Peyer's patch (tissue), 4 donors: ENCODE measurements at places on chromosomes 7 and 10. TPM values are rescaled to one million over a fixed set of nuclear protein-coding genes. Genes with fewer than 3 reads are reported as not detected.

The AKAP9 gene
- total RNA-seq, result 188 TPM

The ACTR3C gene
- total RNA-seq, result 69.8 TPM

The AGR2 gene
- 280 TPM for total RNA-seq

- no peaks in the 10 kb centered on the region for H3K27me3 ChIP-seq
- H3K27ac ChIP-seq, result peak overlapping the region; percentile 13
- H3K36me3 ChIP-seq, result no peaks in the 10 kb centered on the region
- no peak overlapping the region for H3K4me3 ChIP-seq
- no peaks in the 10 kb centered on the region for H3K4me1 ChIP-seq
- peak; percentile 55 for DNase-seq
Observed at GRCh38 chr10:70589762-70590654, 12.5 kb downstream of the PRF1 start.

- no peak overlapping the region for H3K27ac ChIP-seq
- DNase-seq, result no peak
- no peaks in the 10 kb centered on the region for H3K36me3 ChIP-seq
- no peaks in the 10 kb centered on the region for H3K27me3 ChIP-seq
Observed at GRCh38 chr7:115549910-115550309, 480.7 kb downstream of the TFEC start.

- no peak overlapping the region for H3K4me3 ChIP-seq
- H3K27me3 ChIP-seq, result no peaks in the 10 kb centered on the region
- H3K27ac ChIP-seq, result no peak overlapping the region
- H3K36me3 ChIP-seq, result no peaks in the 10 kb centered on the region
- no peaks in the 10 kb centered on the region for H3K4me1 ChIP-seq
Observed at GRCh38 chr7:139490130-139490529, 6.7 kb upstream of the KLRG2 start.

DNA sequence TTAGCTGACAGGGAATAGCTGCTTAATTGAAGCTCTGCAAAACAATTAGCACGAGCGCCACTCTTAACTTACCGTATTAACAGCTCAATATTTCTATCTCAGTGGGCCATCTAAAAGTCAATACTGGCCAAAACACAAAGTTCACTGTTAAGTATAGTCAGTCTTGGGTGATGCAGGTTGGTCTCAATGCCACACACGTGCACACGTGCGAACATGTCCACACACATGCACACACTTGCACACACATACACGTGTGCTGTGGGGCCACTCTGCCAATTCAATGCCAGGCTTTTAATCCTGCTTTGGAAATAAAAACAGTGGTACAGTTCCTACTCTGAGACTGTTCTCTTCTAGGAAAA is 105.1 kb downstream of the GRB10 start:
- no peaks in the 10 kb centered on the region for H3K27me3 ChIP-seq
- H3K4me1 ChIP-seq, result no peaks in the 10 kb centered on the region
- H3K36me3 ChIP-seq, result peaks cover 15% of the 10 kb centered on the region
- H3K27ac ChIP-seq, result no peak overlapping the region
- H3K4me3 ChIP-seq, result no peak overlapping the region
- DNase-seq, result no peak
